Stimulated activated CD4-positive, alpha-beta T cell treated with anti-CD3 and anti-CD28 coated beads, Interleukin-2, amount 100 ng/mL, for 48 hours (primary cell): ENCODE measurements at places on chromosomes 7 and 10.
A peak's percentile ranks its signal among the peaks of the same experiment; 100 is the strongest.

GRCh38 chr10:67302701-67303100 lies 376.9 kb downstream of the LRRTM3 start:
- DNase-seq, result no peak

DNA sequence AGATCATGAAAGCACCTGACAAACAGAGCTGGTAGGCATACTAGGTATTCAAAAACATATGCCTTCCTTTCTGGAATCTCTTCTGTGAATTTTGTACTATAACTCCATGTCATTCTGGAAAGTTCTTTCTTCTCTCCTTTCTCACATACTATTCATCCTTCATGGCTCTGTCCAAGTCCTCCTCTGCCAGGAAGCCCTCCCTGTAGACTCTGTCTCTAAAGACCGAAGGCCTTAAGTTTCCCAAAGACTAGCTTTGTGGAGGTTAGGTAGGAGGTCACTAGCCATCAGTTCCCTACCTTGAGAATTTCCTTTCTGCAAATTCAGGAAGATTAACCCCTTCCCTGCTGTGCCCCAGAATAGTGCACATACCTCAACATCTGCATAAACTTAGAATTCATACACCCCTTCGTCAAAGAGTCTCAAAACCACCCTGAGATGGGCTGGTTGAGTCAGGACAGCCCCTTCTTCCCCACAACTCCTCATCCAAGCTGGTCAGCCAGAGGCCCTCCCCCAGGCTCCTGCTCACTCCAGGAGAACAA lies 20.6 kb downstream of the SORBS1 start:
- no peak for DNase-seq

GRCh38 chr10:124688386-124688785 lies 55.8 kb downstream of the FAM53B start:
- no peak for DNase-seq

GRCh38 chr10:121411004-121411403 lies 187.2 kb downstream of the FGFR2 start:
- no peak for DNase-seq

DNA sequence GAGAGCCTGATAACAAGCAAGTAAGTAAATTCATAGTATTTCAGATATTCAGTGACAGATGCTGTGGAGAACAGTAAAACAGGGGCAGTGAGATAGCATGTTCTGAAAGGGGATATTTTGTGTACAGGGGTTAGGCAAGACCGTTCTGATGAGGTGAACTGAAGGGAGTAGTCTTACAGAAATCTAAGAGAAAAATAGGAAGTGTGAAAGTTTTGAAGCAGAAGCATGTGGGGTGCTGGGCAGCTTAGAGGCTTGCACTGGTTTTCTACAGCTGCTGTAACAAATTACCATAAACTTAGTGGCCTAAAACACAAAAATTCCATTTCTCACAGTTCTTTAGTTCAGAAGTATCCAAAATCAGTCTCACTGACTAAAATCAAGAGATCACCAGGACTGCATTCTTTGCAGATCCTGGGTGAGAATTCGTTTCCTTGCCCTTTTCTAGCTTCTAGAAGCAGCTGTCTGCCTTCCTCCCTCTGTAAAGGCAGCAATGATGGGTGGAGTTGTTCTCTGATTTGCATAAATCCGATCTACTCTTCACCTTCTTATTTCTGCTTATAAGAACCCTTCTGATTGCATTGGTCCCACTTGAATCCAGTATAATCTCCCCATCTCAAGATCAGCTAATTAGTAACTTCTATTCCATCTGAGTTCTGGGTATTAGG lies 7.5 kb upstream of the KLF14 start:
- DNase-seq, result no peak

DNA sequence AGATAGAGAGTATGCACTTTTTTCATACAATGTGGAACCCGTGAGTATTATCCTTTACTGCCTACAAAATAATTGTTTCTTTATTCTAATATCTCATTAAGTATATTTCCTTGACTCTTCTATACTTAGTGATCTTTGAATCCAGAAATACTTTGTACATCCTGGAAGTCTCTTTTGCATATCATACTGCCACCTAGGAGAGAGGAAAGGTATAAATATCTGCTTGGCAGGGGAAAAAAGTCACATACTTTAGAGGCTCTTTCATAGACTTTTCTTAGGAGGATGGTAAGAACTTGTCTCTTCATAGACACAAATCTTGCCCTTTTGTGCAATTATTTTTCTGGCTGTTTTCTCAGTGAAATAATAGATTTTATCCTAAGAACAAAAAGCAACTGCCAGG lies 436.0 kb downstream of the PAXIP1 start:
- DNase-seq, result no peak

DNA sequence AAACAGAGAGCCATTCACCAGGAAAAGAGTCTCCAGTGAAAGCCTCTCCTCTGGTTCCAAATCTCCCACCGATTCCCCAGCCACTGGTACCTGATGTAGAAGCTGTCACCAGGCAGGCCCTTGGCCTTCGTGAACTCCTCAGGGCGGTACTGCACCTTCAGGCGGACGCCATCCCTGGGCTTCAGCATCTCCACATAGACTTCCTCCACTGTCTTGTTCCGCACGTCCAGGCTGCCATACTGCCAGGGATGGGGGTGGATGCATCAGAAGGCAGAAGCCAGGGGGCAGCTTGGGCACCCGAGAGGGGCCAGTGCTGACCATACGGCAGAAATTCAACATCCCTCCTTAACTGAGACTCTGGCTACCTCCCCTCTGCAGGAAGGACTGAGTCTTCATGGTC lies 118.8 kb downstream of the DLG5 start:
- DNase-seq, result no peak

GRCh38 chr10:70162892-70163201 lies 7.5 kb downstream of the SAR1A start:
- peak; percentile 24 for DNase-seq

DNA sequence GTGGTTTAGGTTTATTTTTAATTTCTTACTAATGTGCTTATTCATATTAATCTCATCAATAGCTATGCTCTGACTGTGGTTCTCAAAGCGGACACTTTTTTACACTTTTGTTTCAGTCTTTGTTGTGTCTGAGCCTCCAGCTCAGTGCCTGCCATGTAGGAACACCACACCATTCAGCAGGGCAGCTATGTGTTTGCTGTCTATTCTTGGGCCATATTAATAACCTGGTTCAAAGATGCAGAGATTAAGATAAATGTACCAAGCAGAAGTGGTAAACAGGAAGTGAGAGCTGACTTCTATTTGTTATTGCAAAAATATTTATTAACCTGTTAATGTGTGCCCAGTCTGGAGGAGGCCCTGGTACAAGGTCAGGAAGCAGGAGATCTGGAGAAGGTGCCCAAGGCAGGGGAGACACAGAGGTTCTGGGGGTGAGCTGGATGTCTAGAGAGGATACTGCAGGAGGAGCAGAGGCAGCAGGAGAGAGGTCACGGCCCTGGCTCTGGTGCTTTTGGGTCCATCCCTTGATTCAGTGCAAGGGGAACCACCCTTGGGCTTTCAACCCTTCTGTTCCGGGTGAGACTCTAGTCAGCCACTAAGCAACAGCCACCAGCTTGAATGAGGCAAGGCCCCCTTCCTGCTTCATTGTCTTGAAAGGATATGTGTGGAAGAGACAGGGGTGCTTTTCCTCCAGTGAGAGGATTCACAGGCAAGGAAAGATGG lies 1.9 kb downstream of the TBXAS1 start:
- DNase-seq, result no peak

DNA sequence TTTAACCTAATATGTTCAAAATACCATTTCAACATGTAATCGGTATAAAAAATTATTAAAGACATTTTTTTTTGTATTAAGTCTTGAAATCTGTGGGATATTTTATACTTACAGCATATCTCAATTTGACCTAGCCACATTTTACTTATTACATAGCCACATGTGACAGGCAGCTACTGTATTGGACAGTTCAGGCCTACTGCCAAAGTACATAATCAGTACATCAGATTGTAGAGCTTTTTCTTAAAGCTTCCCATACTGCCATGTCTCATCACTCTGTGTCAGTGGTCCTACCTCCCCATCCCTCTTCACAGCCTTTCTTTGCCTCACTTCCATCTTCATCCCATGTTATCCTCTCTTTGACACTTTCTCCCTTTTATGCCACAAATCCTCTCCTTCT lies 43.0 kb downstream of the LOXL4 start:
- no peak for DNase-seq

GRCh38 chr10:113459626-113460280 lies 93.1 kb upstream of the HABP2 start:
- no peak for DNase-seq

DNA sequence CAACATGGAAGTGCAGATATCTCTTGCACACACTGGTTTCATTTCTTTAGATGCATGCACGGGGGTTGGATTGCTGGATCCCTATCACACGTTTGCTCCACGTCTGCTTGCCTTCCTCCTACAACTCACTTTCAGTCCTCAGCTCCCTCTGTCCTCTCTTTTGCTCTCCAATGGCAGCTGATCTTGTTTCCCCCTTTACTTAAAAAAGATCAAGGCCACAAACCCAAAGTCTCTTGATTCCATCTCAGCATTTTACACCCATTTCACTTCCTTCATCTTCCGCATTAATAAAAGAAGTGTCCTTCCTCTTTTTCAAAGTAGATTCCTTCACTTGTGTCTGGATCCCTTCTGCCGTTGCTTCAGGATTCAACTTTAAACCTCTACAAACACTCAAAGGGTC lies 245.2 kb downstream of the DOCK4 start:
- DNase-seq, result no peak

GRCh38 chr10:29795850-29796249 lies 161.1 kb upstream of the SVIL start:
- no peak for DNase-seq

GRCh38 chr7:94666879-94667587 lies 11.1 kb upstream of the SGCE start:
- no peak for DNase-seq
